ENCODE measurements at places on chromosomes 12 and 14.

- no peak for DNase-seq
Measured at GRCh38 chr12:19482551-19483109, 43.3 kb downstream of the AEBP2 start.

DNA sequence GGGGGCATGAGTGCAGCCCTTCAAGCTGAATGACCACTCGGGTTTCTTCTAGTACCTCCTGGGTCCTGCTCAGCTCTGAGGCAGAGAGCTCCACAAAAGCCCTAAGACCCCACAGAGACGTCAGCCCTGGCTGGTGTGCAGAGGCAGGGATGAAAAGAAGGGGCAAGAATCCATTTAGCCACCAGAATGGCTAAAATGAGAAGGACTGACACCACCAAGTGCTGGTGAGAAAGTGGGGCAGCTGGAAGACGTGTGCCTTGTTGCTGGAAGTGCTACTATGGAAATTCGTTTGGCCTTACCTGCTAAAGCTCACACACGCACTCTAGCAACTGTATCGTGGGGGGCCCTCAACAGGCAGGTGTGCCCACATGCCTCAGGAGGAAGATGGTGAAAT, 26.7 kb downstream of the RILPL1 start:
- DNase-seq, result no peak

- DNase-seq, result no peak
Measured at GRCh38 chr12:130878193-130879185, 6.6 kb downstream of the RAN start.

DNA sequence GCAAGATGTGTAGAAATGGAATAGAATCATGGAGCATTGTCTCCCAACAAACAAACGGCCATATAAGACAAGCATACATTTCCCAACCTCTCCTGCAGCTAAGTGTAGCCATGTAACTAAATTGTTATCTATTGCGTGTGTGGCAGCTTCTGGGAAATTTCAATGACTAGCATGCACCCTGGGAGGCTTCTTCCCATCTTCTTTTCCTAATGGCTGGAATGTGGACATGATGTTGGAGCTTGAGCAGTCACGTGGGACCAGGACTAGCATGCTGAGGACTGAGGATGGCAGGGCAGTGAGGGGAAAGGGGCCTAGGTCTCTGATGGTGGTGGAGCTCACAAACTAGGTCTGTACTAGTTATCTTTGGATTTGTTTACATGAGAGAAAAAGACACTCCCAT, 21.7 kb upstream of the CTDSP2 start:
- DNase-seq, result no peak

Measured in right hindlimb (tissue), 1 donor.